ENCODE measurements at places on chromosomes 12 and 14.

- no peak for DNase-seq
Measured at GRCh38 chr12:42145197-42145549, 499 bp upstream of the GXYLT1 start.

GRCh38 chr12:54390176-54390667, 5.7 kb upstream of the ZNF385A start:
- DNase-seq: no peak

DNA sequence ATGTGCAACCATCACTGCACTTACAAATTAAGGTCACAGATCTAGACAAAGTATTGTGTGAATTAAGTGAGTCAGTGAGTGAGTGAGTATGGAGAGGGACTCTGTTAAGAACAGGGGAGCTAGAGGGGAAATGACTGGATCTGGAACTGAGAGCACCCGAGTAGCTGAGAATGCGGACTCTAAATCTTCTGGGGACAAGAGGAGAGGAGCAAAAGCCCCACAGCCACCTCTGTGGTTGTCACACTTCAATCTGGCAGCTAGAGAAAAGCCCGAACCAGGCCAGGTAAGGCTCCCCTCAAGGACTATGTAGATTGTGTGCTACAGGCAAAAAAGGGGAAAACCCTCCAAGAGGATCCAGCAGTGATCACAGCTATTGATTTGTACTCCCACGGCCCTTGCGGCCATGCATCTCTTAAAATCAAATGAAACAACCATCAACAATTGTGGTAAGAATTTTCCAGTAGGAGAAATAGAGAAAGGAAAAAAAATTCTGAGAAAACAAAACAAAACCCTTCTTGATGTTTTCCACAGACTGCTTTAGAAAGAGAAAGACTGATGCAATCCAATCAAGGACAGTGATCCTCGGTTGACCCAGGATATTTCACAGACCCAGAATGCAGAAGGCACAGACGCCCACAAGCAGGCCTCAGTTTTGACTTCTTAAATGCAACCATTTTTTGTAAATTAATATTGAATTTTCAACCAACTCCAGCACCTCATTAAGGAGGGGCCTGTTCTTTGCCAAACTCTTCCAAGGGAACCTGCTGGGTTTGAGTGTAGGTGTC, 109.6 kb downstream of the SLC38A6 start:
- DNase-seq: no peak

GRCh38 chr12:1917172-1918070, 1.0 kb downstream of the CACNA2D4 start:
- DNase-seq: no peak

GRCh38 chr14:33040372-33041140, 101.9 kb downstream of the NPAS3 start:
- DNase-seq: no peak

DNA sequence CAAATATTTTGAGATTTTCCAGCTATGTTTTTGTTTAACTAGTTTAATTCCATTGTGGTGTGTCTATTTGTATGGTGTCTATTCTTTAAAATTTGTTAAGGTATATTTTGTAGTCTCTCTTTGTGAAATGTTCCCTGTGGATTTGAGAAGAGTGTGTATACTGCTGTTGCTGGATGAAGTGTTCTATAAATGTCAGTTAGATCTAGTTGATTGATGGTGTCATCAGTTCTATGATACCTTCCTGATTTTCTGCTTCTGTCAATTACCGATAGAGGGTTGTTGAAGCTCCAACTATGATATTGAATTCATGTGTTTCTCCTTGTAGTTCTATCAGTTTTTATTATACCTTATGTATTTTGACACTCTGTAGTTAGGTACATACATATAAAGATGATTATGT, 53.1 kb downstream of the FUT8 start:
- DNase-seq: no peak

DNA sequence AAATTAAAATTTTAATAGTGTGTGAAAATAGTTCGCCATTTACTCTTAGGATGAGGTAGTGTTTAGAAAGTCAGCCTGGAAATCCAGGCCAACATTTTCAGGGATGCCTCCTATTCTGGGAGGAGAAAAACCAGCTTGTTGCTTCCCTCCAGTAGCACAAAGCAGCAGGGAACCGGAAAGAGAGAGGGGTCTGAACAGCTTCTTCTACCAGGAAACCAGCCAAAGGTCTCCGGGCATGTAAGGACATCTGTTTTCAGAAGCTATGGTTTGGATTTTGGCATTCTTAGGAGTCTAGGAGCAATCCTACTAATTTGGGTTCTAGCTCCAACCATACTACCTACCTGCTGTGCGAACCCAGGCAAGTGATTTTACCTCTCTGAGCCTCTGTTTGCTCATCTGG, 85.3 kb downstream of the DPF3 start:
- no peak for DNase-seq

DNA sequence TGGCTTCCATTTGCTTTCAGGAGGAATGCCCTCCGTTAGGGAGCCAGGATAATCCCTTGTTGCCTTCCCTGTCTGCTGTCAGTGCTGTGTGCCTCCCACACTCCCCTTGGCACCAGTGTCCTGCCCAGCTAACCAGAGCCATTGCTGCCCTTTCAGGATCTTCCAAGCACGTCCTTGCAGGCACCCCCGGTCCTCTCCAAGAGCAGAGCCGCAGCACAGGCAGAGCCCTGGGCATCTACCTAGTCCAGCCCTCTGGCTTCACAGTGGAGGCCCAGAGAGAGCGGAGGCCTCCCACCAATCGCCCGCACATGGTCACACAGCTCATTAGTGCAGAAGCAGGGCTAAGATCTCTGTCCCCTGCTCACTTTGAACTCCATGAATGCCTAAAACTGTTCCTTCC, 39.0 kb upstream of the TSPAN9 start:
- DNase-seq: no peak
